BJ (cell line): ENCODE measurements at places on chromosomes 6 and 20. TPM values are rescaled to one million over a fixed set of nuclear protein-coding genes. Genes with fewer than 3 reads are reported as not detected.

PRR18 gene
- not detected in 2 replicates for polyA plus RNA-seq

PGC gene
- not detected in 2 replicates for polyA plus RNA-seq

METTL24 gene
- polyA plus RNA-seq = 0.13 and 0.31 TPM in 2 replicates

AARS2 gene
- polyA plus RNA-seq = 4.5 and 7.3 TPM in 2 replicates

ZNF165 gene
- polyA plus RNA-seq = 0.10 and 0.38 TPM in 2 replicates

OR2B2 gene
- not detected in 2 replicates for polyA plus RNA-seq

SEC23B gene
- 49.2 and 56.5 TPM in 2 replicates for polyA plus RNA-seq

SLC22A16 gene
- polyA plus RNA-seq = not detected in 2 replicates

ZNF341 gene
- polyA plus RNA-seq = 1.3 and 2.9 TPM in 2 replicates

SLPI gene
- polyA plus RNA-seq = 0.21 TPM in 1 of 2 replicates, not detected in the other

NKX2-4 gene
- polyA plus RNA-seq = not detected in 2 replicates

MROH8 gene
- 2.4 and 2.7 TPM in 2 replicates for polyA plus RNA-seq

AGPAT4 gene
- 3.1 and 3.7 TPM in 2 replicates for polyA plus RNA-seq

BCAS1 gene
- not detected in 2 replicates for polyA plus RNA-seq

GID8 gene
- 23.1 and 23.4 TPM in 2 replicates for polyA plus RNA-seq

DDO gene
- 0.16 and 0.20 TPM in 2 replicates for polyA plus RNA-seq

SLC22A3 gene
- polyA plus RNA-seq = not detected in 2 replicates

FOXF2 gene
- 17.7 and 23.4 TPM in 2 replicates for polyA plus RNA-seq

CRISP2 gene
- not detected in 2 replicates for polyA plus RNA-seq
